Stimulated activated CD8-positive, alpha-beta memory T cell treated with anti-CD3 and anti-CD28 coated beads, Interleukin-12 subunit alpha, Interleukin-12 subunit beta, amount 100 ng/mL, for 4 hours (primary cell): ENCODE measurements at places on chromosomes 16 and 17.
A peak's percentile ranks its signal among the peaks of the same experiment; 100 is the strongest.

GRCh38 chr17:63425483-63425882, 20.6 kb downstream of the CYB561 start:
- peak; percentile 36 for DNase-seq

DNA sequence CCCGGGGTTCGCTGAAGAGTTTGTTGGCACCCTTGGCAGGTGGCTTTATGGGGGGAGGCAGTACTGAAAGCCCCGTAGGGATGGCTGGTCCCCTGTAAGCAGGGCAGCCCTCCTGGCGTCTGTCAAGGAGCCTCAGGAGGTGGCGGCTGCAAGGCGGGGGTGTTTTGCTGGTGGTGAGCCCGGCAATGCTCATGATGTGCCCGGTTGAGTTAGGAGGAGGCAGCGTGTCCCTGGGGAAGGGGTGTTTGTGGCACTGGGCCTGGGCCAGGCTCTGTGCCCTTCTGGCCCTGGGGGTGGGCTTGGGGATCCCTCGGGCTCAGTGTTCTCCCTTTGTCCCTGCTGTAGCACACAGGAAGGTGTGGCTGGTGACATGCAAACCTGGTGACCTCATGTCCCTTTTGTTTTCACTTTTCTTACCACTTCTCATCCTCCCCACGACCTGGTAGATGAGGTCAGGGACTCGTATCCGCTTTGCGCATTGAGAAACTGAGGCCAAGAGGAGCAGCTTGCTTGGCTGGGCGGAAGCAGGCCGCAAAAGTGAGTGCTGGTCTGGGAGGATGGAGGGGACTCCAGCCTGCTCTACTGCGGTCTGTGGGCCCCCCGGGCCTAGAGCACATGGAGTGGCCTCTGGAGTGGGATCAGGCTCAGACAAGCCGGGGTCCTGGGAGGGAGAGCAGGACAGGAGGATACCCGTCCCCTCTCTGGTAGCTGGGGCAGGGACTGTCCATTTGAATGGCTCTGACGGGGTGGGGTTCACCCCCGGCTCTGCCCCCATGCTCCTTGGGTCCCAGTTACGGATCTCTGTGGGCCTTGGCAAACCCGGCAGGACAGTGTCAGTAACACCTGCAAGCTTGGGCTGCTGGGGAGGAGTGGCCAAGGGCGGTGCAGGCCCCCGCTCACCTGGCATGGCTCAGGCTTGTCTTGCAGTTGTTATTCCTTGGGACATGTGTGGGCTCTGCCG, 2.2 kb downstream of the SNN start:
- DNase-seq = no peak

DNA sequence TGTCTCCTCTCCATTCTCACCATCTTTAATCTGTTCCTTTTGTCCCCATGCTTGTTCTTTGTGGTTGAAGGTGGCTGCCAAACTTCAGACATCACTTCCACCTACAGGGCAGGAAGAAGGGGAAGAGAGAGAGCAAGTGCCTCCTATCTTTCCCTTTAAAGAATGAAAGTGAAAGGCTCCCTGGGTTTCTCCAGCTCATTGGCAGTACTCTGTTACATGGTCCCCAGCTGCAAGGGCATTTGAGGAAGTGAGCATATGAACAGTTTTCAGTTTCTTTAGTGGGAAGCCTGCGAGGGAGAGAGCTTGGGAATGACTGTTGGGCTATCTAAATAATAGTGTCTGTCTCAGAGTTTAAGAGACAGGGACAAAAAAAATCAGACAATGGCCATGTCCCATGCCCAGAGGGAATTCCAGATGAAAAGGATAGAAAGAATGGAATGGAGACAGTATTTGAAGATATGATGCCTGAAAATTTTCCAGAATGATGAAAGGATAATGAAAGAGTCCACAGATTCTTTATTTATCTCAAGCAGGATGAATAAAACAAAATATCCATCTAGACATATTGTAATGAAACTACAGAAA, 159.9 kb downstream of the LGALS9B start:
- DNase-seq = no peak

DNA sequence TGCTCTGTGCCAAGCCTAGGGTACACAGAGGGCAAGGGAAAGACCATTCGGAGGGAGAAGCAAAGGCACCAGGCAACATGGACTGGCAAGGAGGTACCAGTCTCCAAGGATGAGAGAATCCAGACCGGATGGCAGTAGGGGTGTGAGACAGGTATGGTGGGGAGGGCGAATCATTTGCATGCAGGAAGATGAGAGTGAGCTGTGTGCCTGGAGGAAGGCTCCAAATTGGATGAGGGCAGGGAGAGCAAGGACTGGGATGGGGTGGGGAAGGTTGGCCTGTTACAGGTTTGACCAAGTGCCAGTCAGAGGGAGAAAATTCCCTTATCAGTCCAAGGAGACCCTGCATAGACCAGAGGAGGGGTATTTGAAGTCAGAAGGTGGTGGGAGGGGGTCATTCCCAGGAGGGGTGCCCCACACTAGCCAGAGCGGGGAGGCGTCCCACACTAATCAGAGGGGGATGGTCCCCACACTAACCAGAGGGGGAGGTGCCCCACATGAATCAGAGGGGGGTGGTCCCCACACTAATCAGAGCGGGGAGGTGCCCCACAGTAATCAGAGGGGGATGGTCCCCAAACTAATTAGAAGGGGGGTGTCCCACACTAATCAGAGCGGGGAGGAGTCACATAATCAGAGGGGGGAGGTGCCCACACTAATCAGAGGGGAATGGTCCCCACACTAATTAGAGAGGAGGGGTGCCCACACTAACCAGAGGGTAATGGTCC, 737 bp downstream of the CANT1 start:
- no peak for DNase-seq

DNA sequence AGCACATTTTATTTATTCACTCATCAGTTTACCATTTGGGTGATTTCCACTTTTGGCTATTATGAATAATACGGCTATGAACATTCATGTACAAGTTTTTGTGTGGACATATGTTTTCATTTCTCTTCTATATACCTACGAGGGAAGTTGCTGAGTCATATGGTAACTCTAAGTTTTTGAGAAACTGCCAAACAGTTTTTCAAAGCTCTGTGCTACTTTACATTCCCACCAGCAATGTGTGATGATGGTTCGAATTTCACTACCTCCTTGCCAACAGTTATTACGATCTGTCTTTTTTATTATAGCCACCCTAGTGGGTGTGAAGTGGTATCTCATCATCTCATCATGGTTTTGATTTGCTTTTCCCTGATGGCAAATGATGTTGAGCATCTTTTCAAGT, 63.7 kb upstream of the MRTFB start:
- DNase-seq = no peak

DNA sequence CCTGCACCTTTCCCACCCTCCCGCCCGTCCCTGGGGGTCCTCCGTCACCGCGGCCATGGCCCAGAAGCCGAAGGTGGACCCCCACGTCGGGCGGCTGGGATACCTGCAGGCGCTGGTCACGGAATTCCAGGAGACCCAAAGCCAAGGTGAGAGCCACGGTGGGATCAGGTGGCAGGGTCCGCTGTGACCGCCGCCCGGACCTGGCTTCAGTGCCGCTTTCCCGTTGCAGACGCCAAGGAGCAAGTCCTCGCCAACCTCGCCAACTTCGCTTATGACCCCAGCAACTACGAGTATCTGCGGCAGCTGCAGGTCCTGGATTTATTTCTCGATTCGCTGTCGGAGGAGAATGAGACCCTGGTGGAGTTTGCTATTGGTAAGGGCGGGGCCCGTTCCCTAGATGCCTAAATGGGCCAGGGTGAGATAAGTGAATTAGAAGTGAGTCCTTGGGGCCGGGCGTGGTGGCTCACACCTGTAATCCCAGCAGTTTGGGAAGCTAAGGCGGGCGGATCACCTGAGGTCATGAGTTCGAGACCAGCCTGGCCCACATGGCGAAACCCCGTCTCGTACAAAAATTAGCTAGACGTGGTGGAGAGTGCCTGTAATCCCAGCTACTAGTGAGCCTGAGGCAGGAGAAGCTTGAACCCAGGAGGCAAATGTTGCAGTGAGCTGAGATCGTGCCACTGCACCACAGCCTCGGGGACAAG, 617 bp downstream of the ARMC7 start:
- no peak for DNase-seq

DNA sequence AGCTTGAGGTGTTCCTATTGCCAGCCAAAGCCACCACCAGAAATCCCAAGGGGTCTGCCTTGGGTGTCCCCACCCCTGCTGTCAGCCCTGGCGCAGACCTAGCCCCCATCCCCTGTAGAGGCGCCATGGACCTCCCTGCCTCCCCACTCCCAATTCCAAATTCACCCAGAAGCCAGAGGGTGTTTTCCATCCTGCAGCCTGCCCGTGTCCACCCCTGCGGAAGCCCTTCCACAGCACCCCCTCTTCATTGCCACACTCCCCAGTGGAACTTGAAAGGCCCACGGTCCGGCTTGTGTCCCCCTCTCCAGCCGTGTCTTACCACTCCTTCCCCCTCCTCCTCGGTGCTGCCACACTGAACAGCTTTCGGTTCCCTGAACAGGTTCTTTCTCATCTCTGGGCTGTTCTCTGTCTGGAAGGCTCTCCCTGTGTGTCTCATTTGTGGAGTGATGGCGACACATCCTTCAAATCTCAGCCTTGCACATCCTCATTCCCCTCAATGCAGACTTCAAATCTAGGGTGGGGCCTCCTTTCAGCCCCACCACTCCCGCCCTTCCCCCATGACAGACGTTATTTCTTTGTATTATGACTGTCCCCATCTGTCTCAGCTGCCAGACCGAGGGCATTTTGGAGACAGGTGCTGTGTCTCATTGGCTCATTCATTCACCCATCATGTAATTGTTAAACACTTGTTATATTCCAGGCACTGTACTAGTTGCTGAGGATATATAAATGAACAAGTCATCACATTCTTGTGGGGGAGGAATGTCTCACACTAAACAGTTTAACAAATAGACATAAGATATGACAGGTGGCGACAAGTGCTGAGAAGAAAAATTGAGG, 36.3 kb downstream of the ADGRG5 start:
- DNase-seq = no peak

- no peak for DNase-seq
Observed at GRCh38 chr16:14283786-14284185, 212.7 kb downstream of the MRTFB start.

DNA sequence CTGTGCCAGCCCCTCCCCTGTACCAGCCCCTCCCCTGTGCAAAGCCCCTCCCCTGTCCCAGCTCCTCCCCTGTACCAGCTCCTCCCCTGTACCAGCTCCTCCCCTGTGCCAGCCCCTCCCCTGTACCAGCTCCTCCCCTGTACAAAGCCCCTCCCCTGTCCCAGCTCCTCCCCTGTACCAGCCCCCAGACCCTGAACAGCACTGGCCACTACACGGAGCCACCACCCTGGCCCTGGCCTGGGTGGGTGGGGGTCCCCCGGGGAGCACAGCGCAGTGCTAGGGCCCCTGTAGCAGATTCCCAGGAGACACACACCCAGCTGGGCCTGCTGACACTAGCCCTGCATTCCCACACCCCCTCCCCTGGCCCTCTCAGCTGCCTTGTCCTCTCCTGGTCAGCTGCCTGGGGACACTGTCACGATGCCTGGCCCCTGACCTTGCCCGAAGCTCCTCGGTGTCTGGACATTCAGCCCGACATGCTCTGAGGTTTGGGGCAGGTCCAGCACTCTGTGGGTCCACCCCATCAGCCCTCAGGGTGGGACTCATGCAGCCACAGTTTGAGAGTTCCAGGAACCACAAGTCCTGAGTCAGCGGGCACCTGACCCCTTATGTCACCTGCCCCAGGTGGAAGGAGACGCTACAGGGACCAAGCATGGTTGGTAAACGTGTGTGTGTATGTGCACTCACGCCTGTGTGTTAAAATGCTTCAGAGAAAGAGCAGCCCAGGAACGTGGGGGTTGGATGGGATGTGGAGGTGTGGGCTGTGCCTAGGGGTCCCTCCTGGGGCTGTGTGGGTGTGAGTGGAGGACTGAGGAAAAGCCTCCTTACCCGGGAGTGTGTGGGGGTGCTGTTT, 114.2 kb downstream of the METRNL start:
- DNase-seq = no peak

- DNase-seq = no peak
Observed at GRCh38 chr16:66713076-66713475, 16.5 kb upstream of the CMTM4 start.

- DNase-seq = no peak
Observed at GRCh38 chr16:58318391-58318790, 23.6 kb upstream of the PRSS54 start.

DNA sequence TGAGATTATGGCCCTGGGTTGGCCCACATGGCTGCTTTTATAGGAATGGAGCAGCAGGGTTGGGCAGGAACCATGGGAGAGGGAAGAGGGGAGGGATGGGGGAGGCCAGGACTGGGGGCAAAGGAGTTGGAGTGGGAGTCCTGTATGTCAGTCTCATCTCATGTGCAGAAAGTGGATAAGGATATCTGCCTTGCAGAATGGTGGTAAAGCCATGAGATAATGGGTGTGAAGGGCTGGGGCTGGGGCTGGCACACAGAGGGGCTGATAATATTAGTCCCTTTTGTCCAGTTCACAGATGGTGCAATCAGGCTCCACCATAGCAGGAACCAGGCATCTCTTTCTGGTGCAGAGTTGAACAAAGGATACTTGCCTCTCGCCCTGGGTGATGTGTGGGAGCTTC, 101.3 kb downstream of the MRM1 start:
- no peak for DNase-seq

GRCh38 chr17:74763565-74764387, 12.4 kb downstream of the NAT9 start:
- no peak for DNase-seq

- no peak for DNase-seq
Observed at GRCh38 chr17:77600346-77600745, 358.2 kb upstream of the TNRC6C start.

DNA sequence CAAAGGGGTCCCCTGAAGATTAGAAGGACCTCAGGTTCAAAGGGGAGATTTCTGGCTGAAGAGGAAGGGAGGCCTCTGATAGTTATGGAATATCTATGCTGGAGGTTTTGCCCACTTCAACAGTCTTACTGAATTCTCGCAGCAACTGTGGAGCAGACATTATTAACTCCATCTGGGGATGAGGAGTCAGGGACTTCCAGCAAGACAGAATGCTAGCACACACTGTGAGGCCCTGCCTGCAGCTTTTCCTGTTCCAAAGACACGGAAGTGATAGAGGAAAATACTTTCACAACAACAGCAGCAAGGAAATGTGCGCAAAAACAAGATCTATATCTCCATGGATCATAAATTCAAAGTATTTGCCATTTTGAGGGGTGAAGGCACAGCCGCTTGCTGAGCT, 72.8 kb downstream of the RPH3AL start:
- no peak for DNase-seq

DNA sequence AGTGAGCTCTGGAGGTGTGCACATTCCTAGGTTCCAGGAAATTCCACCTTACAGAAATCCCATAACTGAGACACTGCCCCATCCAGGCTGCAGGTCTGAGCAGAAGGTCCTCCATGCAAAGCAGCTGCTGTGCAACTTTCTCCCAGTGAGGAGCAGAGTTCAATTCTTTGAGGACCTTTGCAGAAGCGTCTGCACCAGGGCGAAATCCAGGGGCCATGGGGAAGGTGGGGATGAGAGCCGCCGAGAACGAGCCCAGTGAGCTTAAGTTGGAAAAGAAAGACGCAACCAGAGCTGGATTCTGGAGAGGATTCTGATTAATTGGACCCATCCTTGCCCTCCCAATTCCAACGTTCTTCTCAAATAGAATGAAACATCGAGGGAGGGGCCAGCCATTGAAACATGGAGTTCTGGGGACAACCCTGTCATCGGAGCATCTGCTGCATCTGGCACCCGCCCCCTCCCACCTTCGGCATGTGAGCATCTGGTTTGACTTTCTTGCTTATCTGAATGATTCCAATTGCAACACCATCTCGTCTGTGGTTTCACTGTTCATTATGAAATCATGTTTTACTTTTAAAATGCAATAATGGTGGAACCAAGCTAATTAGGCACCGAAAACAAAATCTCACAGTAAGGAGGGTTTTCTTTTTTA, 190.6 kb upstream of the FOXF1 start:
- no peak for DNase-seq

- no peak for DNase-seq
Observed at GRCh38 chr17:14737984-14738651, 437.2 kb downstream of the HS3ST3B1 start.

- DNase-seq = no peak
Observed at GRCh38 chr16:10629592-10629963, 49.2 kb upstream of the EMP2 start.
